ENCODE measurements at places on chromosomes 2 and 18.
A peak's percentile ranks its signal among the peaks of the same experiment; 100 is the strongest.

GRCh38 chr18:58024139-58024538, 19.9 kb upstream of the NEDD4L start:
- no peak for DNase-seq

- no peak for DNase-seq
Measured at GRCh38 chr2:115077626-115078025, 635.2 kb downstream of the DPP10 start.

DNA sequence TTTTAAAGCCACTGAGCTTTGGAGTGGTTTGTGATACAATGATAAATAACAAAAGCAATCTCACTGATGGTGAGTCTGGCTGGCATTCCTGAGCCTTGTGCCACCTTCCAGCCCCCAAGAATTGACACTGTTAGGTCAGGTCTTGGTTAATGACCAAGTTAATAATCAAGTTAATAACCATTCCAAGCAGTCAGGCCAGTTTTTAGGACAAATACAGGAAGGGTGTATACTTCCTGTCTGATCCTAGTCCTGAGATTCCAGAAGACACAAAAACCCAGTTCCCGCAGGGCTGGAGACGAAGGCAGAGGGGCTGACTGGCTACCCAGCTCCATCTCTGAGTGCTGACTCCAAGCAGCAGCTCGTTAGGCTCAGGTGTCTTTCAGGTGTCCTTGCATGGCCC, 74.6 kb upstream of the LAPTM4A start:
- DNase-seq, result no peak

DNA sequence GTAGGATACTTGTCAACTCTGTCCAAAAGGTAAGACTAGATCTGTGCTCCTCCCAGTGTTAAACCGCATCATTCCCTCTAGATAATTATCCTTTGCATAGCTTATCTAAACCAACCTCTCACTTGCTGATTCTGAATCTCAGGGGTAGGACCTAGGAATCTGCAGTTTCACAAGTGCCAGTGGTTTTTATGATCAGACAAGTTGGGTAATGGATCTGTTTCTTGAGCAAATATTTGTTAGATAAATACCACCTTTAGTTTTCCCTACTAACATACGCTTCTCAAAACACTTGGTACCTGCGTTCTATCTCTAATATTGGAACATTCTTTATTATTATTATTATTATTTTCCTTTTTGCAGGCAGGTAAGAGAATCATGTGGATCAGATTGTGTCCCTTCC, 439.9 kb downstream of the PTPRM start:
- DNase-seq, result no peak

DNA sequence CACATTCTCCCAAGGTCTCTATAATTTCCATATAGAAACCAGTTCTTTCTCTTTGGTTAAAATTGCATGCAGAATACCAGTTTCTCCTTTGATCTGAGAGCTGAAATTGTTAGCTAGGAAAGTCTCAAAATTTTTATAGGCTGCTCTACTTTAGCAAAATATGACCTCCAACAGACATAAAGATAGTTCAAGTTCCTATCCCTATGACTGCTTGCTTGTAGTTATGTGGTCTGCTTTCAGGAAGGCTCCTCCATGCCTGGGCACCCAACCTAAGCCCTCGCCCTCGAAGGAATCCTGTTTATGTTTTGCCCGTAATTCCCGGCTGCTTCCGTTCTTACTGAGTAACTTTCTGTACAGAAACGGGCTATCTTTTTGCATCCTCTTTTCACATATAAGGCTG, 28.0 kb upstream of the LTBP1 start:
- no peak for DNase-seq

DNA sequence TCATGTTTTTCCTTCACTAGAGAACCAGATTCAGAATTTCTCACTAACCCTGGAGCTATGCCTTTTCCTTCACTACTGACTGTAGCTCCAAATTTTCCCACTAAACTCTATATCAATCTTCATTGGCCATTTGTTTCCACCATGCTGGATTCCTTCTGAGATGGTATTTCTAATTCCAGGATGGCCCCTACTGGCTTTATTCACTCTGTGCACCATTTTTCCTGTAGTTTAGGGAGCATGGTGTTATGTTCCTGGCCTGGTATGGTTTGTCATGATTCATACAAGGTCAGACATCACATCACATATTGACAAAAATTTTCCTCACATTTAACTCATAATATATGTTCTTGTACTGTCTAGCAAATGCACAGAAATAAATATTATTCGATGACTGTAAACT, 229.2 kb upstream of the TFPI start:
- no peak for DNase-seq

DNA sequence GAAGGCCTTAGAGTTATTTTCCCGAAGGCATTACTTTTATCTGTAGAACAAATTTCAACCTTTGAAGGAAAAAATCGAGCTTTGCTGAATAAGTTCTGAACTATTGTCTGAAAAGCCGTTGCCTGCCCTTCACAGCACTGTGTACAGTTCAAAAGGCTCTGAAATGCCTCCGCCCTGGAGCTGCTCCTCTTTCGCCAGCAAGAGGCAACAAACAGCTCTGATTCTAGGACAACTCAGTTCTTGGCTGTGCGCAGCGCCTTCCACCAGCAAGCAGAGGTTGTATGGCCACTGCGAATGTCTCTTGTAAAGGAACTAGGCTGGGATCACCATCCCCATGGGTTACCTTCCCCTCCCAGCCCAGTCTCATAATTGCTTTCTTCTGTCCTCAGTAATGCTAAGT, 308.5 kb downstream of the GBX2 start:
- no peak for DNase-seq

GRCh38 chr18:13266218-13267100, 47.9 kb downstream of the LDLRAD4 start:
- no peak for DNase-seq

DNA sequence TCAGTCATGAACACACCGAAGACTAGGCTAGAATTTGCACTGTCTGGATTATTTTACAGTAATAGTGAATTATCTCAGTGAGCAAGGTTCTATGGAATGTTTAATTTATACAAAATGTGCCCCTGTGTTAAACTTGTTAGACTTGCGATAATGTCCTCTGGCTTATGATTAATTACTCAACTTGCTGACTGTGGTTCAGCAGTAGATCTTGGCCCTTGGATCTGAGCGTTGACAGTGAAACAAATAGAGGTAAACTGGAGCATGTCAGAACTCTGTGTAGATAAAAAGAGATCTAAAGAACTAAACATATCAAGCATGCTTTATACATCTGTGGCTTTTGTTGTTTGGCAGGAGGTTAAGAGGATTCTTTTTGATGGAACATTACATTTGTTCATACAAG, 407.6 kb downstream of the DSEL start:
- DNase-seq, result no peak

GRCh38 chr2:207290833-207291624, 125.3 kb upstream of the KLF7 start:
- DNase-seq, result no peak

- no peak for DNase-seq
Measured at GRCh38 chr2:66839551-66840320, 404.8 kb downstream of the MEIS1 start.

DNA sequence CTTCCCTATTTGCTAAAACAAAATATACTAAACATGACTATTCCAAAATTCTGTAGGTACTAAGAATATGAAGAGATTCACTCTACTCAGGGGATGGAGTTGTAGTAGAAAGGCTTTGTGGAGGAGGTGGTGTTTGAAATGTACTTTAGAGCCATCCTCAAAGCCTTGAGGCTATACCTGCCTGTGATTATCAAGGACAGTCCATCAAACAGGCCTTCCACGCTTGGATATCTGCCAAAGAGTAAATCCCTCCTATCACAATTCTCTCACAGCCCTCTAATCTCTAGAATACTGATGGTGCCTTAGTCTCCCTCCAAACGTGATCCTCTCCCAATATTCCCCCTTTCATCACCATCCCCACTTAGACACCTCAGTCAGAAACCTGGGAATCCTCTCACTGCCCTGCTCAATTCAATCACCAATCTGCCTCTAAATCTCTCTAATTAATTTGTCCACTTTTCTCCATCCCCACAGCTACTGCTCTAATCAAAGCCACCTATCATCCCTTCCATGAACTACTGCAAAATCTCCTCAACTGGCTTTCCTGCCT, 13.1 kb downstream of the SOS1 start:
- DNase-seq, result no peak

DNA sequence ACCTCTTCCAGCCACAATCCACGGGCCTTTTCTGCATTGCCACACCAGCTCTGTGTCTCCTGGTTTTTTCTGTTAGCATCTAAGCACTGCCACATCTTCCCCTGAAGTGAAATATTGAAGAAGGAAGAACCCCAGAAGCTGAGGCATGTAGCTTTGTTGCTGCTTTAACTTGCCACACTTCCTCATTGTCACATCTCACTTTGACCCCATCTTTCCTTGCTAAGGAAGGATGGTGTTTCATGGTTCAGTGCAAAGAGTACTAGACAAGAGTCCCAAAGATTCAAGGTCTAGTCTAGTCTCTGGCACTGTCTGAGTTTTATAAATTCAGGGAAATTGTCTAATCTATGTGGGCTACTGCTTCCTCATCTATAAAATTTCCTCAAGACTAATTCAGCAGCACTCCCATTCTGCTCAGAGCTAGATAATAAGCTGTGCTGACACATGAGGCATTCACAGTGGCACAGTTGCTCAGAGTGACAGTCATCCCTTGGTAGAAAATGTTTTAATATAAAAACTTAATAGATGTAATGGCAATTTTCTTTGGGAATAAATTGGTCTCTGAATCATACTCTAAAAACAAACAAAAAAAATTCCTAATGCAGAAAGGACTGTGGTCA, 483.0 kb upstream of the ID2 start:
- DNase-seq, result no peak

DNA sequence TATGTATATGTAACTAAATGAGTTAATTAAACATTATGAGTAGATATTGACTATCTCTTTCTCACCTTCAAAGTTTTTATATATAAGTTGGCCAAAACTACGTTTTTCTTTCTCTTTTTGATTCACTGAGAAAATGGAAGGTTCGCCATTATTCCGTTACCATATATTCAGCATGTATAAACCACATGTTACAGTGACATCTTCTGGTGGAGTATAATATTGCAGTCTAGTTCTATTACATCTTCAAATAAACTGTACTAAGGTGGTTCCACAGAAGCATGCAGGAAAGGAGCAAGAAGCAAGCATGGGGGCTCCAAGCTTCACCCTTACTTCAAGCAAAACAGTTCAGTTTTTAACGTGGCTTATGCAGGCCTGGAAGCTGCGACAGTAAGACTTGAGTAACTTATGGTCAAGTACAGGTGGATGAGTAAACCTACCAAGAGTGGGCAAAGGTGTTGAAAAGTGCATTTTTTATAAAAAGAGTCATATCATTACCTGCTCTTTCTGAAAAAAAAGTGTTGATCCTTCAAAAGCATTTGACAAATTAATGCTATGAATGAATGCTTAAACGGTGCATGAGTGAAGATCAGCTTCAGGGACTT, 129.8 kb upstream of the RAB6C start:
- DNase-seq, result peak; percentile 82

DNA sequence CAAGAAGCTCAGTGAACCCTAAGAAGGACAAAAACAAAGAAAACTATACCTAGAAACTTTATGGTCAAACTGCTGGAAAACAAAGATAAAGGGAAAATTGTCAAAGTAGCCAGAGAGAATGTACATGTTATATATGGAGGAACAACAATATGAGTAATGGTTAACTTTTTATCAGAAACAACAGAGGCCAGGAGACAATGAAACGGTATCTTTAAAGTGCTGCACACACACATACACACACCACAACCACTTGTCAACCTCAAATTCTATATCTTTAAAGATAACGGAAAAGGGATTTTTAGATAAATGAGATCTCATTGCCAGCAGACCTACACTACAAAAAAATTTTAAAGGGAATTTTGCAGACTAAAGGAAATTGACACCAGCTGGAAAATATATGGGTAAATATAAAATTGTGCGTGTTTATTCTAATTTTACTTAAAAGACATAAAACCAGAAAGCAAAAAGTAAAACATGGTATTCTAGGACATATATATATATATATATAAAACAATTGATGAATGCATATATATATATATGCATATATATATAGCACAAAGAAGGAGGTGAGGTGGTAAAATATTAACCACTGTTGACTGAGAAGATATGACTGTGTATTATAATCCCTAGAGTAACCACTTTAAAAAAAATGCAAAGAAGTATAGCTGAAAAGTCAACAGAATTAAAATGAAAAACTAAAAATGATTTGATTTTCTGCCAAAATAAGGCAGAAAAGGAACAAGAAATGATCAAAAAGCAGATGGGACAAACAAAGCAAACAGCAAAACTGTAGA, 172.0 kb downstream of the SRBD1 start:
- no peak for DNase-seq

- DNase-seq, result no peak
Measured at GRCh38 chr2:68463287-68463877, 3.7 kb downstream of the FBXO48 start.

DNA sequence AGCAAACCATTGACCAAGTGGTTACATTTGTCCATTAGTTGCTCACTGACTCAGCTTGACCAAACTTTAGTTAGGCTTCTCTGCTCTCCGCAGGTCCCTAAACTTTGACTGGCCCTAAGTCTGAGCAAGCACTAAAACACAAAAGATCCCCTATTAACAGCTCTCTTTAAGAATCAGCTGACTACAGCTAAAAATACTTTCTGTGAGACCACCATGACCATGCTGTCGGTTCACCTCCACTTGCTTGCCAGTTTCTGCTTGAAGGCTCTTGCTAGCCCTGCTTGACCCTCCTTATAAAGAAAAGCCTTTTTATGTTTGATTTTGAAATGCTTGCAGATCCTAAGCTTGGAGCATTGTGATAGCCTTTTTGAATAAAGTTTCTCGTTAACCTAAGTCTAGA, 40.4 kb upstream of the RIT2 start:
- DNase-seq, result no peak

- no peak for DNase-seq
Measured at GRCh38 chr2:75994759-75995158, 284.0 kb upstream of the GCFC2 start.

DNA sequence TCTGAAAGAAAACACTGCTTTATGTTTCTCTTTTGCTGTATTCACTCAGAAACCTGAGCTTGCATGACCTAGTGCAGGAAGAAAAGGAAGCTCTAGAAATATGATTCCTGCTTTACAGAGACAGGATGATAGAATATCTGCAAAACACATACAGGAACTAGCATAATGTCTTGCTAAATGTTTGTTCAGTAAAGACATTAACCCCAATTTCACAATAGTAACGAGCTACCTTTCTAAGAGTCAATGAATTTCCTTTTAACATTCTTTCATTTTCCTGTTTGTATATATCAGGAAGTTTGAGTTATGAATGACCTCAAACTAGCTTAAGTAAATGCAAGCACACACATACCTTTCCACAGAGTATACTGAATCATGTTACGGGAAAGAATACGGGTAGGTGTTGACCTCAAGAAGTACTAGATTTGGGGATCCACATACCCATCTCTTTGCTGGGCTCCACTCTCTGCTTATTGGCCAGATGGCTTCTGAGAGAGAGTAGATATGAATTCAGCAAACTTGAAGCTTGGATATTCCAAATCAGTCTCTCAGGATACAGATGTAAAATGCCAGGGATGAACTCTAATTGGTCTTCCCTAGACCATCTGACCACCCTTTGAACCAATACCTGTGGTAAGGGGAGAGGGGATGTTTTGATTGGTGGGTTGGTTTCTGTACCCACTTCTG, 18.2 kb upstream of the ACSL3 start:
- no peak for DNase-seq

GRCh38 chr2:169110419-169110818, 41.1 kb downstream of the DHRS9 start:
- no peak for DNase-seq

All from SW 1271 (cell line).